ENCODE measurements at places on chromosomes 2 and 18.

- no peak for DNase-seq
Measured at GRCh38 chr2:157836531-157836930, 39.6 kb downstream of the ACVR1 start.

- DNase-seq = no peak
Measured at GRCh38 chr2:200454927-200455801, 54.7 kb downstream of the KCTD18 start.

DNA sequence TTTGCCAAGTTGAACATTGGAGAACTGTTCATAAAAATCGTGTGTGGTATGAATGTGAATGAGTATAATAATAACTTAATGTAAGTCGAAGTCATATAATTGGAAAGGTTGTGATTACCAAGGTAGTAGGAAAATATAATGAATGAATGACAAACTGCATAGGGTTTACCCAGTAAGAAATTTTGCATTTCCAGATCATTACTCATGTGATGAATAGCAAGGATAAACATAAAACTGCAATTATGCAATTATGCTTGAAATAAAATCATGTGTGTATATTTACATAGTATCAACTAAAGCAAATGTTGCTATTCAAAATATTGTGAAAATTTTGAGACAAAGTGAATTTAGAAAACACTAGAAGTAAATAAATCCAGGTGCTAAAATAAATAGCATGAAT, 1108.7 kb upstream of the TMEFF2 start:
- DNase-seq = no peak

DNA sequence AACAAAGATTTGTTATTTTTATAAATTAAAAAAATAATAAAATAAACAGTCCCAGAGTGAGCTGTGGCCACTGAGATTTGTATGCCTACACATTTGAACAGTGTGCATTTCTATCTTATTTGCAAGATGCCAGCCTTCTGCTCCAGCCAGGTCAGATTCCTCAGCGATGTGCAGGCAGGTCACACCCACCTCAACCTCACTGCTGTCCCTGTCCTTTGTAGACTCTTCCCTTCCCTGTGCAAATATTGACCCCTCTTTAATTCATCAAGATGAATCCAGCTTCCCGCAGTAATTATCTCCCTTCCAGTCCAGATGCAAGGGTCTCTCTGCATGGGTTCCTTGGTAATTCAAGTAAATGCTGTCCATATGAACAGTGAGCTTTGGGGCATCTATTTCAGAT, 256.2 kb downstream of the PIEZO2 start:
- DNase-seq = no peak

GRCh38 chr2:105398336-105399206, at the start of gene FHL2:
Gene FHL2 (minus strand): TSS chr2:105399051. CDS start chr2:105386516, 12,535 bp downstream.
- DNase-seq = peak; percentile 80

DNA sequence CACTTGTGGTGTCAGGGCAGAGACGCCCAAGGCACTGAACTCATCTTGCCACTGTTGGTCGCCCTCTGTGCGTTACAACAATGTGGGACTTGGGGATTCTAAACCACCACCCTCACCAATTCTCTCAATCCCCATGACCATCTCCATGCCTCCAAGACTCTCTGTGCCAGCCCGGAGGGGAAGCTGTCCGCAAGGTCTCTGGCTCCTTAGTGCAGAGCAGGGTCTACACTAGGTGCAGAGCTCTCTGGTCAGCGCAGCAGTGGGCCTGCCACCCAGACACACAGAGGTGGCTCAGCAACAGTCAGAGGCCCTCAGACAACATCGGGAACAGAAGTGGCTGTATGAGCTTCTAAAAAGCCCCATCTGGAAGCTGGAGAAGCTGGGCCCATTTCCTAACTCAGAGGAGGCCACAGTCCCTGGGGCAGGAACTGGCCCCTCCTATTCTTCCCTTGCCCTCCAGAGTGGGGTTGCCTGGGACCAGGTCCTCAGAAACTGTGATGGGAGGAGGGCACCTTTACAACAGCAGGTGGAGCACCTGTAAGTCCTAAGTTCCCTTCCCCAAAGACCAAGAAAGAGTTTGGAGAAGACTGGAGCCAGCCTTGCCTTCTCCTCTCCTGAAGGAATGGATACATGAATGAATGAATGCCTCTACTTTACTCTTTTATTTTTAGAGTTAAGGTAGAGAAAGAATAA, 37.7 kb downstream of the SERTAD2 start:
- DNase-seq = no peak

GRCh38 chr18:34809451-34810072, 99.5 kb downstream of the DTNA start:
- no peak for DNase-seq

DNA sequence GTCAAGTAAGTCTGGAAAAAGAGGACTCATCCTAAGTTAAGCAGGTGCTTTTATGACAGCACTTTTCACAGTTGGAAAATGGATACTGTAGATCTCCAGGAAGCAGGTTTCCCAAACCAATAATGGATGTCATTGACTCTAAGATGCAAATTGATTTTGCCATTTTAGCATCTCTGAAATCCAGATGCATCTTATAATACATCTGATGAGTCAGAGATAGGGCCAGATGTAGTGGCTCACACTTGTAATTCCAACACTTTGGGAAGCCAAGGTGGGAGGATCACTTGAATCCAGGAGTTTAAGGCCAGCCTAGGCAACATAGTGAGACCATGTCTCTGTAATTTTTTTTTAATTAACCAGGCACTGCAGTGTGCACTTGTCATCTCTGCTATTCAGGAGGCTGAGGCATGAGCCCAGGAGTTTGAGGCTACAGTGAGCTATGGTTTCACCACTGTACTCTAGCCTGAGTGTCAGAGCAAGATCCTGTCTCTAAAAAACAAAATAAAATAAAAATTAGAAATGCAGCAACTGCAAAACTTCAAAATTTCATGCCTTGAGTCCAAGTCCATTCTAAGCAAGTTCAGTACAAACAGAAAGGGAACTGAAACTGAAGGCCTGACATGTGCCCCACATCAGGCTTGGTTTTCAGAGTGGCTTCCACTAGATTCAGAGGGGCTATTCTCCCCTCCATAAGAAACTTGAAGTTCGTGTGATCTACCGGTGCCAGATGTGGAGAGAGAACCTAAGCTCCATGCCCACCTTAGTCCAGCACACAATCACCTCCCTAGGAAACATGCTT, 267.8 kb upstream of the NCKAP5 start:
- DNase-seq = no peak

GRCh38 chr2:223860809-223861738, 23.7 kb upstream of the AP1S3 start:
- no peak for DNase-seq

DNA sequence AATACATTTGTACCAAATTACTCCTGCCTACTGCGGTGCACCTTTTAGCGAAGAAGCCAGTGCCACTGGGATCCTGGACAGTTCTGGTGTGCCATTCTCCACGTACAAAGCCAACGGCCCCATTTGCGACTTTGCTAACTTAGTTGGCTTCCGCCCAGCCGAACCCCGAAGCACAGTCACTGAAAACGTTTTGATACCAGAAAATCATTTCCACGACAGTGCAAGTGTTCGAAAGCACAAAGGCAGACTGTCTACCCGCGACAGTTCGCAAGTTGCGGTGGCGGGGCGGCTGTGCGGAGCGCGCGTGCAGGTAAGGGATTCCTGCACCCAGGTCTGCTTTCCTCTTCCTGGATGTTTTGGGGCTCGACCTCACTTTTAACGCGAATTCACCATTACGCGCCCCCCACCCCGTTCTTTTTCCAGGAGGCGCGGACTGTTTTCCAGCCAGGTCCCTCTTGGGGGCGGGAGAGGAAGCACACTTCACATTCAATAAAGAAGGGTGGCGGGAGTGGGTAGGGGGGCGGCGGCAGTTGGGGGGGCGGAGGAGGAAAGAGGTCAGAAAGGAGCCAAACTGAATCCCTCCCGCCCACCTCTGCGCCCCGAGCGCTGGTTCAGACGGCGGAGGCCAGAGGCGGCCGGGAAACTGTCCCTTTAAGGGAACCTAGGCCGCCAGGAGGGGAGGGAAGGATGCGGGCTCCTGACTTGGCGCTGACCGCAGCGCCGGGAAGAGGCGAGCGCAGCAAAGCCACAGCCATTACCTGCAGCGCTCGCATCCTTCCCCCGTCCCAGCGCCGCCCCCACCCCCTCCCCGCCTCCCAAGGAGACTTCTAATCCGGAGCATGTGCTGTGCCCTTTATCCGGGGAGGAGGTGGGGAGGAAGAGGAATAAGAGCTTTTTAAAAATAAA, 107.4 kb upstream of the KCTD1 start:
- DNase-seq = no peak

GRCh38 chr18:67935638-67936037, 419.1 kb upstream of the DSEL start:
- no peak for DNase-seq

DNA sequence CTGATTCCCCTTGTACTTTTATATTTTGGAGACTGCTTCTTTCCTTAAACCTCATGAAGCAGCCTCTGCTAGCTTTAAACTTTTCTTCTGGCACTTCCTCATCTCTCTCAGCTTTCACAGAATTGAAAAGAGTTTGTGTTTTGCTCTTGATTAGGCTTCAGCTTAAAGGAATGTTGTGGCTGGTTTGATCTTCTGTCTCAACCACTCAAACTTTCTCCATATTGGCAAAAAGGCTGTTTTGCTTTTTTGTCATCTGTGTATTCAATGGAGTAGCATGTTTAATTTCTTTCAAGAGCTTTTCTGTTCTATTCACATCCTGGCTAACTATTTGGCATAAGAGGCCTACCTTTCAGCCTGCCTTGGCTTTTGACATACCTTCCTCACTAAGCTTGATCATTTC, 36.3 kb upstream of the MSTN start:
- DNase-seq = no peak

DNA sequence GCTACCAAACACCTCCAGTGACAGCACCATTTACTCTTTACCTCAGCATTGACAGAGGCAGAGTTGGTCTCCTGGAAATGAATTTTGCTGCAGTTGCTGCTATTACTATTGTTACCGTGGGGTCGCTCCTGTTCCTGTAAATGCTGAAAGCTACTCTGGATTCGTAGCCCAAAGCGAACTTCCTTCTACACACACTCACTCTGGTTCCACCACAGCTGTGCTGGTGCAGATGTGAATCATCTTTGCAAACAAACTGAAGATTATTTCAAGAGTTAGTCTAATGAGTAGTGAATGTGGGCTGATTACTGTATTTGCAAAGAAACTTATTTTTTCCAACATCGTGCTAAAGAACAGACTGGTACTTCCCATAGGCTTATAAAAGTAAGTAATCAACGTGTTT, 304.0 kb downstream of the LPIN1 start:
- no peak for DNase-seq

GRCh38 chr2:205858275-205858674, 176.0 kb downstream of the NRP2 start:
- no peak for DNase-seq

GRCh38 chr2:218904176-218904575, 23.5 kb downstream of the WNT10A start:
- DNase-seq = no peak

- no peak for DNase-seq
Measured at GRCh38 chr2:118979152-118979861, 37.3 kb downstream of the MARCO start.

GRCh38 chr2:206521612-206522011, 78.3 kb downstream of the ADAM23 start:
- DNase-seq = no peak

DNA sequence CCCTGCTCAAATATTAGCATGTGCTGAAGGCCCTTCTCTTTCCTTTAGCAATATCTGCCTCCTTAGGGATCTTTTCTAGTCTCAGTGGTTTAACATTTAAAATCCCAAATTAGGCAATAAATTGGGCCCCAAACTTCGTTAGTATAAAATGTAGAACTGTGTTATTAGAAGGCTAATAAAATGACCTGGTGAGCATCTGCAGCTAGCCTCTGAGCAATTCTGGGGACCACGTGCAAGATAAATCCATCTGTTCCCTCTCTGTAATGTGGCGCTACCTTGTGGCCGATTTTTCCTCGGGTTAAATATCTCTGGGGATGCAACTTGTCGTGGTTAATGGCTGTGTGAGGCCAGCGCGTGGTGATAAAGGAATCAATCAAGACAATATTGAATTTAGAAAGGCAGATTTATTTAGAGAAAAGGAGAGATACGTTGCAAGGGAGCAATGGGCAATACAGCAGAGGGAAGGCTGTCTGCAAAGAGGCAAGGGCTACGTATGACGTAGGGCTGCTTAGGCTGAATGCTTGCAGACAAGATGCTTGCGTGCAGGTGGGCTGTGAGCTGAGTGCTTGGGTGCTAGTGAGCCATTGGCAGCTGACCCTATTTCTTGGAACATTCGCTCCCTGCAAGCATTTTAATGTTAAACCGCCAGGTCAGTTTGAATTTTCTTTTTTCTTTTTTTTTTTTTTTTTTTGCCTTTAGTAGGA, 18.5 kb upstream of the IL36G start:
- DNase-seq = no peak

DNA sequence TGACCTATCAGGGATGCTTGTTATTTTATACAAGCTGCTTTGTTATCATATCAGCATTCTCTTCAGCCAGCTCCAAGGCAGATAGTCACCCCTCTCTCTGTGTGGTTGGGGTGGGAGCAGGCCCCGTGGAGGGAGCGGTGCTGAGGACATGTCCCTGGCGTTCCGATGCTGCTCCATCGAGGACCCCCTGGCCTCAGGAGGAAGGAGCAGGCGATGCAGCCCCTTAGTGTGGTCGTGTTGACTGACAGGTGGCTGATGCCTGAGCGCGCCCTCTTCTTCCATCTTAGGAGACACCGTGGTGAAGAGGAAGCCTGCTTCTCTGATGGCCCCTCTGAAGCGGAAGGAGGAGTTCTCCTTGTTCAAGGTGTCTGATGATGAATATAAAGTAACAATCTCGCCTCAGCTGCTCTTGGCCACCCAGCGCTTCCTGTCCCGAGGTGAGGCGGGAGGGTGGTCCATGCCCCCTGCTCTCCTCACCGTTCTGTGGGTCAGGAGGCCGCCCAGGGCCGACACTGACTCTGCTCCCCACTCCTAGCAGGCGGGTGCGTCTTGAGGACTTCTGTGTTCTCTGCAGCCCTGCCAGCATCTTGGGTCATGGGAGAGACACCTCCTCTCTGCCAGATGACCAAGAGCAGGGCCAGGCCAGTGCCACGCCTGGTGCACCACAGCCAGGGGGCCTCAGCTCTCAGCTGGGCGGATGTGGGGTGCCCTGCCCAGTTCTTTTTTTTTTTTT, 10.6 kb downstream of the CNNM3 start:
- DNase-seq = no peak

DNA sequence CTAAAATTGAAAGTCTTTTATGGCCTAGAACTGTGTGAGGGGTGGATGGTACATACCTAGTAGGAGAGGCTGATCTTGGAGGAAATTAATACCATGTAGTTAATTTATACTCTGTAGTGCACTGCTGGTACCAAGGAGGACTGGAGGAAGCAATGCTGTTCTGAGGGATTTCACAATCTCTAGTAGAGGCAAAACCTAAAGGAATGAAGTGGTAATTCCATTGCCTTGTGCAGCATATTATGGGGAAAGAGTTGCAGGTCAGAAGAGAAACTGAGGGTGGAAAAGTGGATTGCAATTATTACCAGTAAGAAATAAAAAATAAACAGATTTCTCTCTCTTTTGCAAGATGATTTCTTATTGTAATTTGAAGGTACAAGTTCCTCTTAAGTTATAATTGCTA, 2.2 kb downstream of the ABI2 start:
- DNase-seq = no peak

DNA sequence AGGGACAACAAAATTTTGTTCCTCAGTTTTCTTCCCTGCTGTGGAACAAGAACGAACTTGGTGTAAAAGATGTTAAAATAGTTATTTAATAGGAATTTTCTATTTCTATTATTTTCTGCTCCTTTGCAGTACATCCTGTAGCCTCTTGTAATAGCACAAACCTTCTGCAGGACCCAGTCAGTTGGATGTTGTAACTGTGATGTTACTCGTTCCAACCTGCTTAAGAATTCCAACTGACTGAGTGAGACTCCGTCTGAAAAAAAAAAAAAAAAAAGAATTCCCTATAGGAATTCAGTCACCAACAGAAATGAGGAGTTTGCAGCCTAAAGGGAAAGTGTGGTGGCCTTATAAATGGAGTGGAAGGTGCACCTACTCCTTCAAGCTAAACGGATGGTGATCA, 46.4 kb upstream of the CDH20 start:
- no peak for DNase-seq
